Central memory CD4-positive, alpha-beta T cell (primary cell): ENCODE measurements at places on chromosomes 13 and 19.

GRCh38 chr13:49597043-49597641 lies 11.8 kb upstream of the RCBTB1 start:
- DNase-seq, result no peak

- DNase-seq, result no peak
Observed at GRCh38 chr13:33281951-33282595, 3.5 kb downstream of the STARD13 start.

DNA sequence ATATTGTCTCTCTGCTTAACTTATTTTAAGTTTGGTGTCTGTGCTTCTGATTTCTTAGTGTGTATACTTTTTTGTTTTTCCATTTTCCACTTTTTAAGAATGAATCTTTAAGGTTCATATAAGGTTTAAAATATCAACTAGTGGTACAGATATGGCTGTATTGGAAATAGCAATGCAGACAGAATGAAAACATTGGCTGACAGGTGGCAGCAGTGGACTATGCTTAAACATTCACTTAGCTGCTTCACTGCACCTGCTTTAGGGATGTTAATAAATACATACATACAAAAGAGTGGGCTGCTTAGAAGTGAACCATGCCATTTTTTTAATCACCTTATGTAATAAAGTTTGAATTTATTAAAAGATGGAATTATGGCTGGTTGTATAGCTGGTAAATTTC lies 27.3 kb downstream of the TM9SF2 start:
- DNase-seq, result peak; percentile 35

DNA sequence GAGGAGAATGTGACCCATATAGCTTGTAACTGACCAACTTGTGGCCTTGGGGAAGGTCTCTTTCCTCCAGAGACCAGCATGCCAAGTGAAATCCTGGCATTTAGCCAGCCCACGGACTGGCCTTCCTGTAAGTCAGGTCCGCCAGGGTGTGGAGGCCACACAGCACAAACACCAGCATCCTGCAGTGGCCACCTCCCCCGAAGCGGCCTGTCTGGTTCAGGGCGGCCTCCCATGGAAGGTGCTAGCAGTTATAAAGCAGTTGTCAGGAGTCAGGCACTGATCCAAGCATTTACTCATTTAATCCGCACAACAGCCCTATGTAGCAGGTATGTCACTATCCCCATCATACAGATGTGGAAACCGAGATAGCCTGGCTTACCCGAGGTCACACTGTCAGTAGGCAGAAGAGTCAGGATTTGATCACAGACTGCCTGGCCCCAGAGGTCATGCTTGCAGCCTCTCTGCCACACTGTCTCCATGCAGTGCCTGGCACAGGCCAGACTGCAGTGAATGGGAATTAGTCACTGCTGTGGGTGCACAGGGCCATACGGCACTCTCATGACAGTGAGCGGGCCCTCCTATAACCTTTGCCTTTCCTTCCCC lies 36.7 kb downstream of the CAPN12 start:
- DNase-seq, result no peak

GRCh38 chr19:29529646-29530539 lies 4.1 kb downstream of the VSTM2B start:
- DNase-seq, result no peak
